ENCODE measurements at places on chromosomes 2 and 18.

GRCh38 chr2:84894758-84895520 is 10.5 kb upstream of the TMSB10 start:
- no peak for DNase-seq

DNA sequence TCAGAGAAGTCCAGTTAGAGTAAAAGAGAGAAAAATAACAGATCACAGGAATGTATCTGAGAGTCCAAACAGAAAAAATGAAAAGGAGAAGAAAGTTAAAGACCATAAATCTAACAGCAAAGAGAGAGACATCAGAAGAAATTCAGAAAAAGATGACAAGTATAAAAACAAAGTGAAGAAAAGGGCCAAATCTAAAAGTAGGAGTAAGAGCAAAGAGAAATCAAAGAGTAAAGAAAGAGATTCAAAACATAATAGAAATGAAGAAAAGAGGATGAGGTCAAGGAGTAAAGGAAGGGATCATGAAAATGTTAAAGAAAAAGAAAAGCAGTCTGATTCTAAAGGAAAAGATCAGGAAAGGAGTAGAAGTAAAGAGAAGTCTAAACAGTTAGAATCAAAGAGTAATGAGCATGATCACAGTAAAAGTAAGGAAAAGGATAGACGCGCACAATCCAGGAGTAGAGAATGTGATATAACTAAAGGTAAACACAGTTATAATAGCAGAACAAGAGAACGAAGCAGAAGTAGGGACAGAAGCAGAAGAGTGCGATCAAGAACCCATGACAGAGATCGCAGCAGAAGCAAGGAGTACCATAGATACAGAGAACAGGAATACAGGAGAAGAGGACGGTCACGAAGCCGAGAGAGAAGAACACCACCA is 52.4 kb downstream of the PPIG start:
- no peak for DNase-seq

GRCh38 chr2:146661473-146662096 is 1183.2 kb upstream of the ACVR2A start:
- DNase-seq = no peak

- DNase-seq = no peak
Measured at GRCh38 chr2:213125646-213126347, 25.6 kb downstream of the IKZF2 start.

GRCh38 chr2:108553209-108553919 is 19.1 kb downstream of the LIMS1 start:
- DNase-seq = no peak

DNA sequence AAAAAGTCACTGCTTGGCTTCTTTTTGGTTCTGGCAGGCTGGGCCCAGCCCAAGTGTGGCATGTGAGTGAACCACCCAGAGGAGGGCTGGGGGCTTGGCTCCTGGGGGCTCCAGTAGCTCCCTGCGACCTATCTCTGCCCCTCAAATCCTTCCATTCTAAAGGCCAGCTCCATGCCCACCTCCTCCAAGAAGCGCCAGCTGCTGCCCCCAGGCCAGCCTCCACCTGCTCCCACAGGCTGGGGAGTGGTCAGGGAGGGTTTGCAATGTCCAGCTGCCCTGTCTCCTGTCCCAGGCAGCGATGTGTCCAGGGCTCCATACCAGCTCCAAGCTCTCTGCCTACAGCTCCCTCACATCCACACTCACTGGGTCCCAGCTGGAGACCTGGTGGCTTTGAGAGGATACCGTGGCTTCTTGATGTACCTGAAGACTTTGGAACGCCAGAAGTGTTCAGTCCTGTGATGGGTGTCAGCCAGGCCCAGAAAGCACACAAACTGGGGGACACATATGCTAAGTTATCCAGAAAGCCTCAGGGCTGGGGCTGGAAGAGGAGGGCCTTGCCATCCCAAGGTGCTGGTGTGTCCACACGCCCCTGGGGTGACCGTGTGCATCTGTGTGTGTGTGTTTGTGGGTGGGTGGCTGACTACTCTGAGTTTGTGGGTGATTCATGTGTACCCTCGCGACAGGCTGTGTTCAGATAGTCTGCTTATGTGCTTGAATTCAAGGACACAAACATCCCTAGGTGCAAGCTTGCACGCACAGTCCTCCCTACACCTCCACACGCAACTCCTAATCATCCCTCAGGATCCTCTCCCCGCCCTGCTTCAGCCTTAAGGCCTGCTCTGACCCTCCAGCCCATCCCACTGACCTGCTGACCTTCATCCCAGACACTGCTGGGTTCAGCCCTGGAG is 33.4 kb downstream of the ZFP36L2 start:
- peak; percentile 25 for DNase-seq

DNA sequence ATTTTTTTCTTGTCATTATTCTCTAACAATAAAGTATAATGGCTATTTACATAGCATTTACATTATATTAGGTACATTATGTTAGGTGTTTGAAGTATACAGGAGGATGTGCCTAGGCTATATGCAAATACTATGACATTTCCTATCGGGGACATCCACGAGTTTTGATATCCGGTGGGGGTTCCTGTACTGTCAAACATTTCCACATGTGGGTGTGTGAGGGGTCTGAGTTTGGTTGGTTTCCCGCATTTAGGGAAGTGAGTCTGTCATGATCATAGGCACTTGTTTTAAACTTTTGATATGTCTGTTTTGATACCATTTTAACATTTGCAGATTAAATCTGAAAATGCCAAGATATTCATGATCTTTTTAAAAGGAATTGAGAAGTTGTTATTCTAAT is 76.0 kb downstream of the CEP192 start:
- no peak for DNase-seq
